ENCODE measurements at places on chromosomes 16 and 17. TPM values are rescaled to one million over a fixed set of nuclear protein-coding genes. Genes with fewer than 3 reads are reported as not detected.
A peak's percentile ranks its signal among the peaks of the same experiment; 100 is the strongest.

CCDC200 gene
- total RNA-seq, result not detected

WNT9B gene
- total RNA-seq, result 0.84 TPM

ACAP1 gene
- total RNA-seq, result 18.6 TPM

MATCAP1 gene
- total RNA-seq, result 18.1 TPM

G6PC1 gene
- not detected for total RNA-seq

LITAFD gene
- not detected for total RNA-seq

TBC1D3K gene
- total RNA-seq, result not detected

TMEM235 gene
- not detected for total RNA-seq

WNK4 gene
- total RNA-seq, result 0.19 TPM

PDK2 gene
- total RNA-seq, result 39.4 TPM

RNF43 gene
- total RNA-seq, result 0.68 TPM

SHISA9 gene
- total RNA-seq, result 0.10 TPM

CMTM2 gene
- not detected for total RNA-seq

NME1 gene
- total RNA-seq, result 42.3 TPM

DHRS7C gene
- total RNA-seq, result not detected

ASGR1 gene
- total RNA-seq, result 3.9 TPM

DNA sequence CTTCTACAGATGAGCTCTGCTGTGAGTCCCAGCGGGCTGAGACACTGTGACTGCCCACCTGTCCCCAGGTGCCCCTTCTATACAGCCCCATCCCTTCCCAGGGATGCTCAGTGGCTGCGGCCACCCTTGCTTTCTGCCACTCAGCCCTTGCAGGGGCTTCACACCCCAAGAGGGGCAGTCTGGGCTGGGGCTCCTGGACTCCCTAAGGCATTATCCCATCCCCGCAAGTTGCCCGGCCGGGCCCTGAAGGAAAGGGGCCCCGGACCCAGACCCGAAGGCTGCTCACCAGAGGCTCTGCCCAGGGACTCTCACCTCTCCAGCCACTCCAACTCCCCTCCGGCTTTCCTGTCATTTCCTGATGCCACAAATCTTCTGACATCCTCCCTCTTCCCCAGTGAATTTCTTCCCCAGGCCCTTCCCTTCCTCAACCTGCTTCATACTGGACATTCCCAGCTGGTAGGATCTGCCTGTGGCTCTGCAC, 88.5 kb upstream of the TOB1 start:
- DNase-seq, result peak; percentile 52

DNA sequence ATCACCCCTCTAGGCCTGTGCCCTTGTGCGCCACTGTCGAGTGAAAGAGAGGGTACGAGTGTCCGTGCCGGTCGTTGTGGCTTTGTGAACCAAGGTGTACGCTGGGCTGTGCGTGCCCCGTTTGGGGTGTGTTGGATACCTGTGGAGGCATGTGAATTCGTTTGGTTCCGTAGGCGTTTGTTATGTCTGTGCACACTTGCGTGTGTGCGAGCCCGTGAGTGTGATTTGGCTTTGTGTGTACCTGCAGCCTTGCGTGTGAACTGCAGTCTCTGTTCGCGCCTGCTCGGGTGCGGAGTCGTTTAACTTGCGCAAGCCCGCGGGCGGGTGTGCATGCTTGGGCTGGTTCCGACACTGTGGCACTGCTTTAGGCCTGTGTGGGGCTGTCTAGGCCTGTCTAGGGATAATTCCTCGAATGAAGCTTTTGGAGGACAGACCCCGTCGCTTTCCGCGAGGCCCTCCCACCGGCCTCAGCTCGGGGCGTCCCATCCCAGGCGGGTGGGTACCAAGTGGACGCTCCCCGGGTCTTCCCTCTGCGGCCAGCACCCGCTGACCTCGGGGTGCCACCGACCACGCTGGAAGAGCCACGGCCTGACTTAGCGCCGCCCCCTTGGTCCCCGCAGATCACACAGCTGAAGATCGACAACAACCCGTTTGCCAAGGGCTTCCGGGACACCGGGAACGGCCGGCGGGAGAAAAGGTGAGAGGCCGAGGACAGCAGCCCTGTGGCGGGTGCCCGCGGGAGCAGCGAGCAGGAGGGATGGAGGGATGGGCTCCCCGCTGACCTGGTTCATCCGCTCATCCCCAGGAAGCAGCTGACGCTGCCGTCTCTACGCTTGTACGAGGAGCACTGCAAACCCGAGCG, 4.4 kb downstream of the TBX2 start:
- DNase-seq, result peak; percentile 54

DNA sequence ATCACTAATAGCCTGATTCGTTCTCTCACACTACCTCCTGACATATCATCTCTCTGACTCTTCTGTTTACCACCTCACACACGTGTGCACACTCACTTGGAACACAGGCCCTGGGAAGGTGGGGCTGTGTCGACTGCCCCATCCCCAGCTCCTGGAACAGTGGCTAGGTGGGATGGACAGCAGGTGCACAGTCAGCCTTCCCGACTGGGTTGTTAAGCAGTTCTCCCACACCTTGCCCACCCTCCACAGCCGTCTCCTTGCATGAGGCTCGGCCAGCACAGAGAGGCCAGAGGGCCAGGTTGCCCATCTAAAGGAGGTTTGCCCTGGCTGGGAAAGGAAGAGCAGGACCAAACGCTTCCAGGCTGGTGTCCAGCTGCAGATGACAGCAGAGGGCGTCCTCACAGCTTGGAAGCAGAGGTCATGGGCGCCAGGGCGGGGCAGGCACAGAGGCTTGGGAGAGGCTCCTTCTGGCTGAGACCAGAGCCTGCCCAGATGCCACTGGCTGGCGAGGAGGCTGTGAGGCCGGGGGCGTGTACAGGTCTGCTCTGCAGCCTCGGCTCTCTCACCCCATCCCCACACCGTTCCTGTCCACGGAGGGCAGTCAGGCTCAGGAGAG, 92.8 kb downstream of the AMFR start:
- DNase-seq, result peak; percentile 70

- DNase-seq, result no peak
Measured at GRCh38 chr16:1308036-1308976, 1.1 kb upstream of the UBE2I start.

DNA sequence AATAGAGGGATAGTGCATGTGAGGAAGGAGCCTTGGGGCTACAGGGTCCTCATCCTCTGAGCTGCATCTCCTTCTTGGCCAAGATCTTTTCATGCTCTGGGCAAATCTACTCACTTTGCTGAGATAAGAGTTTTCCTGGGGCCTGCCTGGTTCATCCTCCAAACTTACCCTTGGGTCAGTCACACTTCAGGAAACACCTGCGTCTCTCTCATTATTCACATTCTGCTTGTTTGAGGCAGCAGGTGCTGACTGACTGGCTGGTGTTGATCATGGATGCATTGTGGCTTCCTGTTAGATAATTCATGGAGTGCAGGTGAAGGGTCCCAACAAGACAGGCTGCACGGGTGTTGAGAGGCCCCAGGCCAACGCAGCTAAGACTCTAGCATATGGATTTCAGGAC, 162.6 kb downstream of the SALL1 start:
- no peak for DNase-seq

DNA sequence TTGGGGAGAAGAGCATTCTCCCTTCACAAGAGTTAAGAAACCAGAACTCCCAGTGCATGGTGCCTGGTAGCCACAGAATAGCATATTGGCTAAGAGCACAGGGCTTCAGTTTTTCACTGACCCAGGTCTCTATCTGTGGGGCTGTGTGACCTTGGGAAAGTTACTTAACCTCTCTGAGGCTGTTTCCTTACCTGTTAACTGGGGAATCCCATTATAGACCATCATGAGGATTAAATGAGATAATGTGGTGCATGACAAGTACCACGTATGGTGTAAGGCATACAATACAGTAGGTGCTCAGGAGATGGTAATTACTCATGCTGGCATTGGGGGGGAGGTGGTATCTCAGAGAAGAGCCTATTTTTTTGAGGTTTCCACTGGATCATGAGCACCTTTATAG, 33.6 kb downstream of the BEAN1 start:
- DNase-seq, result no peak

GRCh38 chr17:27576477-27577083, 54.4 kb upstream of the LGALS9 start:
- DNase-seq, result no peak

- DNase-seq, result no peak
Measured at GRCh38 chr17:81282876-81283275, 12.2 kb downstream of the SLC38A10 start.

DNA sequence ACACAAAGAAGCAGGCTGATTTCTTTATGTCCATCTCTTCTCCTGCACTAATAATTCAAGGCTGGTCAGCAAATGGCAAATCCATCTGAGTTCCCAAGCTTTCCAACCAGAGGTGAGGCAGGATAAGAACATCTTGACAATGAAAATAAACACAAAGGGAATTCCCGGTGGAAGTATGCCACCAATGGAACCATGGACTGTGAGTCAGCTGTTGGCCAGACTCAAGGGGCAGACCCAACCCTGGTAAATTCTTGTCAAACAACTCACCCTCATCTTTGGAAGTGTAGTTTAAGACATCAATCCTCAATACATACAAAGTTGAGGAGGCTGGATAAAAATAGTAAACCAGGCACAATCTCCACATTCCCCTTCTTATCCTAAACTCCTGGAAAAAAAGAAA, 74.3 kb upstream of the CES5A start:
- no peak for DNase-seq

GRCh38 chr16:69106491-69107315, 1.2 kb downstream of the HAS3 start:
- no peak for DNase-seq

- peak; percentile 47 for DNase-seq
Measured at GRCh38 chr17:40325156-40326013, 16.4 kb downstream of the RARA start.

- no peak for DNase-seq
Measured at GRCh38 chr16:24118126-24118821, 137.9 kb upstream of the CACNG3 start.

DNA sequence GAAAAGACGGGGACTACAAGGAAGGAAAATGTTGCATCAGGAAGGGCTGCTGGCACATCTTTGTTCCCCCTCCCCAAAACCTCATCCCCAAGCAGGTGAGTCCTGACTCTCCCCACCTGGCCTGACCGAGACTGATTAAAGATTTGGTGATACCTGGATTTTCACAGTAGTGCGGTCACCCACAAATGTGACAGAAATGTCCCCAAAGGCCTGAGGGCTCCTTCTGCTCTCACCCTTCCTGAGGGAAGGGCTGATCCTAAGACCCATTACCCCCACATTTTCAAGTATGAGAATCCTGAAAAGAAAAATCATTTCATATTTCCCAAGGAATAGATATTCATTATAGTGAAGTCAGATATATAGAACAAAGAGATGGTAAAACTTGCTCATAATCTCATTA, 28.8 kb downstream of the TBC1D3B start:
- no peak for DNase-seq

GRCh38 chr17:80708480-80708879, 163.8 kb downstream of the RPTOR start:
- no peak for DNase-seq

GRCh38 chr16:82201926-82202325, 31.9 kb upstream of the MPHOSPH6 start:
- no peak for DNase-seq

GRCh38 chr17:74646231-74646630, 22.7 kb upstream of the CD300E start:
- no peak for DNase-seq

GRCh38 chr16:54927125-54928015, 3.3 kb upstream of the IRX5 start:
- DNase-seq, result no peak

GRCh38 chr17:71283486-71283885, 837.3 kb upstream of the SOX9 start:
- no peak for DNase-seq

GRCh38 chr16:17138801-17139200, 332.0 kb downstream of the XYLT1 start:
- DNase-seq, result no peak

GRCh38 chr16:26505496-26505895, 561.2 kb upstream of the C16orf82 start:
- no peak for DNase-seq

- DNase-seq, result no peak
Measured at GRCh38 chr16:12258861-12259645, 282.5 kb downstream of the SNX29 start.

GRCh38 chr16:77430787-77431585, 3.8 kb downstream of the ADAMTS18 start:
- no peak for DNase-seq

DNA sequence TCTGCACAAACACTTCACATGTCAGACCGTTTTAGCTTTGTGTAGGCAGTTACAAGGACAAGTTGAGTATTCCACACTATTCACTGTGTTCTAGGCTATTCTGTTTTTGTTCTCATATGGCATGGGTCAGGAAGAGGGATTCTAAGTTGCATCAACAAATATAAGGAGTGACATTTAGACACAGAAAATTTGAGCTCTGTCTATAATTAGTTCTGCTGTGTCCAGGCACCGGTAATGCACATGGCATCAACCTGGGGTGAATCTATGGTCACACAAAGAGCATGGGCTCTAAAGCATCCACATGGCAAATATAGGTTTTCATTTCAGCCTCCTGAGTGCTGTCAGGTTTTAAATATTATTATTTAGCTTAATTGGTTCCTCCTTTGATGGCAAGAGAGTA, 130.4 kb upstream of the PMFBP1 start:
- no peak for DNase-seq

GRCh38 chr16:80233097-80233835, 307.5 kb upstream of the DYNLRB2 start:
- no peak for DNase-seq

GRCh38 chr16:67790071-67790470, 16.3 kb downstream of the RANBP10 start:
- DNase-seq, result no peak

All from aorta (tissue), 5 donors.